Thyroid gland (tissue), 4 donors: ENCODE measurements at places on chromosomes 7 and 10.
A peak's percentile ranks its signal among the peaks of the same experiment; 100 is the strongest.

DNA sequence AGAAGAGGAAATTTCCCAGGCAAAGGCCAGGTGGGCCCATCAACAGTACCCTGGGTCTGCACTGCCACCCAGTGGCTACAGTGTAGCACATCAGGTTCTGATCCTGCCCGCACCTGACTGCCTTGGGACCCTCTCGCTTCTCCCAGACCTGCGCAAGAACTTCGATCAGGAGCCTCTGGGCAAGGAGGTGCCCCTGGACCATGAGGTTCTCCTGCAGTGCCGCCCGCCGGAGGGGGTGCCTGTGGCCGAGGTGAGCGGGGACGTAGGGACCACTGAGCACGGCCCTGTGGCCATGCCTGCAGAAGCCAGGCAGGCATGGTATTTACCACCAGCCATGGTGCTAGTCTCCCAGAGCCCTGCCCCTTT, 33.9 kb upstream of the SLC29A3 start:
- peak; percentile 47 for DNase-seq

DNA sequence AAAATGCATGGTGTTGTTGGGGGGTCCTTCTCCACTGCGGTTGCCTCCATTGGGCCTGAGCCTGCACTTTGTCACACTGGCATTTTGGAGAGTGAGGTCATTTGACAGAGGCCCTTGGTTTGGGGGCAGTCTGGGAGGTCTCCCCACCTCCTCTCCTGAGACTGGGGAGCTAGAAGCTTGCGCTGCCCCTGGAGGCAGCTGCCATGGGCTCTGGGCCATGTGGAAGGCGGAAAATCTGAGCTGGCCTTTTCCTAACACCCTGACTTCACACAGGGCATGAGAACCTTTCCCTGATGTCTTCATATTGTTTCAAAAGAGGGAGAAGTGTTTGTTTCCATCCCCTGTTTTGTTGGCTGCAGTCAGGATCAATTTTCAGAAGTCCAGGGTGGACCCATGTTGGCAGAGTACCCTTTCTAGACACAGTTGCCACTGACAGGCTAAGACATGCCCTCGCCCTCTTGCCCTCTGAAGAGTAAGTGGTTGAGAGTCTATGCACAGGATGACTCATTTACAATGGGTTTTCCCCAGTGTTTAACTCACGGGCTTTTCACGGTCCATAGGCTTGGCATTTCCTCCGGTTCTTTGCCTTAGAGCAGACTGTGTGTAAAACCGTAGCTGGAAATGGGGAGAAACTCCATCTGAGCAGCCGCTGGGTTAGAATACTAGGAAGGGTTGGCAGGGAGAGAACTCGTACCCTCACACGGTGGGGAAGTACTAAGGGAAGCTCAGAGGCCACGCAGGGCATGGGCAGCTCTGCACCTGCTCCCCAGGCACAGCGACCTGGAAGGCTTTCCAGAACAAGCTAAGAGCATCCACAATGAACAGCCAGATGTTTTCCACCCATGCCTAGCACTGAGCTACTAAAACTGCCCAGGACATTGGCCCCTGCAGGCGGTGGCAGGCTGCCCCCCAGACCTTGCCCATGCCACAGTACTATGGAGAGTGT, 655.0 kb downstream of the SDK1 start:
- DNase-seq = peak; percentile 63

GRCh38 chr10:126155528-126155927, 232.7 kb downstream of the ADAM12 start:
- no peak for DNase-seq

GRCh38 chr10:115092555-115093285, 445 bp upstream of the ATRNL1 start:
- peak; percentile 22 for DNase-seq
